Common myeloid progenitor, CD34-positive (primary cell): ENCODE measurements at places on chromosomes 7 and 10.

DNA sequence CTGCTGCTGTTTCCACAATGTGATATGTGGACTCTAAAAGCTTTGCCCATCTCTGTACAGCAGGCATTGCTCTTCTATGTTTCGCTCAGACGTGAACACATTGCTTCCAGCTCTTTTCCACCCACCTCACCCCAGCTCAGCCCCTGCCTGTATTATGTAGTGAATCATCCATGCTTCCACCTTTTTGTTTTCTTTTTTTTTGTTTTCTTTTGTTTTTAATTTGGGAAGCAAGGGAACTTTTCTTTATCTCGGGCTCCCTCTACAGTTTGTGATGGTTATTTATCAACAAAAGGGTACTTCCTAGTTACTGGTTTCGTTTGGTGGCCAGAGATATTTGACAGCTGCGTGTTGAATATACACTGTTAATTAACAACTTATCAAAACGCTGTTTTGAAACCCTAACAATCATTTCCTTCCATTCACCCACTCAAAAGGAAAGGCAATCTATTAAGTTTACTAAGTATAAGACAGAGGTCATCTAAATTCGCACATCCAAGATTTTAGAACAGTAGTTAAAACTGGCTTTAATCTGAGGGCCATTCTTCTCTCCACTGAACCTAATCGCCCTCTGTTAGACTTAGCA is 127.9 kb upstream of the STK17A start:
- peak; percentile 66 for DNase-seq

DNA sequence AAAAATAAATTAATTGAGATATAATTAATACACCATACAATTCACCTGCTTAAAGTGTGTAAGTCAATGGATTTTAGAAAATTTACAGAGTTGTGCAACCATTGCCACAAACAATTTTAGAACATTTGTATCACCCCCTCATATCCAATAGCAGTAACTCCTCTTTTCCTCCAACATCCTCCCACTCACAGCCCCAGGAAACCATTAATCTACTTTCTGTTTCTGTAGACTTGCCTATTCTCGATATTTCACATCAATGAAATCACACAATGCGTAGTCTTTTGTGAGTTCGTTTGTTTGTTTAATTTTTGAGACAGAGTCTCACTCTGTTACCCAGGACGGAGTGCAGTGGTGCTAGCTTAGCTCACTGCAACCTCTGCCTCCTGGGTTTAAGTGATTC is 13.7 kb upstream of the HERC4 start:
- DNase-seq, result no peak

- no peak for DNase-seq
Observed at GRCh38 chr10:17209302-17209701, 7.8 kb upstream of the TRDMT1 start.

GRCh38 chr7:96005271-96005670 is 232.9 kb downstream of the DYNC1I1 start:
- no peak for DNase-seq

DNA sequence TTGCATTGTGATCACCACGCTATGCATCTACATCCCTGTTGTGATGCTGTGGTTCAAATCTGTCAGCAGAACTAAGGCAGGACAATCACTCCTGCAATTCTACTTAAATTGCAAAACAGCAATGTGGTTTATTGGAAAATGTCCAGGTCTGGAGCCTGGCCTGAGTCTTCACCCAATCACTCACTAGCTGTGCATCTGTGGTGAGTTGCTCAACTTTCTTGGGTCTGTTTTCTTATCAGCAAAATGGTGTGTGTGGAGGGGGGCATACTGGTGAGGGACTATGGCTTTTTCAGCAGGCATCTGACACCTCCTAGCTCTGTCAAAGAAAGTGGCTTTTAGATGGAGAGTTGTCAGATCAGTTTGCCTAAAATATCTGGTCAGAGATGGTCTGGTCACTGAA is 108.3 kb upstream of the FEZF1 start:
- DNase-seq, result no peak

DNA sequence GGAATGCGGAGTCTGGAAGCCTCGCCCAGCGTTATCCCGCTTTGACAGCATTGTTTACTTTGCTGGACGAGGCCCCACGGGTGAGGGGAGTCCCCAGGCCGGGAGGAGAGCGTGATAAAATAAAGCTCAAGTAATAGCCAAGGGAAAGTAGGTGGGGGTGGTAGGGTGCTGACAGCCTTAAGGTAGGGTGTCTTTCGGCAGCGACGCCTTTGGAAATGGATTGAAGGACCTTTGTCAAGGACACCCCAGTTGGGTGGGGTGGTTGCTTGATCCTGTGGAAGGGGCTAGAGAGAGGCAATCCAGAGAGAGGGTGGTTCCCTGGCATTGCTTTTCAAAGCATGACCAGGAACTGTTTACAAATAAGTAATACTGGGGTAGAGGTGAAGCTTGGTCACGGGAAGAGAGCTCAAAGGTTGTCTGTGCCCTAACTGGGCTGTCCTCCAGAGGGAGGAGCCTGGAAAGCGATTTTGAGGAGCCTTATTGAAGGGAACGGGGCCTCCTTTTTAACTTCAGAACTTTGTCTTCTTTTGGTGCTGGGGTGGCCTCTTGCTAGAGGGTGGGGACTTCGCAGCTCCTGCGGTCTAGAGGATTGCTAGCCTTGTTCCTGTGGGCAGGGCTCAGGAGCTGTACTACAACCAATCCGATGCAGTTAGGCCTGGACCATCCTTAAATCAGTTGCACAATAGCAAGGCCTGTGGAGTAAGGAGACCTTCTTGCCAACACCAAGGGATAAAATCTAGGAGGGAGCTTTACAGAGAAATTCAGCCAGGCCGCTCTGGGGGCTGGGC is 1.3 kb downstream of the EIF4EBP2 start:
- peak; percentile 79 for DNase-seq

- DNase-seq, result peak; percentile 58
Observed at GRCh38 chr7:17255926-17256325, 42.5 kb upstream of the AHR start.

DNA sequence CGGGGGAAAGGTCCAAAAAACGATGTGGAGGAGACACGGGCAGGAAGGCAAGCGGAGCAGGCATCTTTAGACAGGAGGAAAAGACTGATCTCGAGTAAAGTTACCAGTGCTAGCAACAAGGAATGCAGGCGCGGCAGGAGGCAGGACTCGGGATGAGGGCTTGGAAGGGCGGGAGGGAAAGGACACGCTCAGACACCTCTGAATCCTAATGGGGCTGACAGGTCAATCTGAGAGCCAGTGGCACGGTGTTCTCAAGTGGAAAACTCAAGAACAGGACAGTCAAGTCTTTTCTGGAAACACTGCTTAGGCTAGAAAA is 155.3 kb upstream of the COBL start:
- DNase-seq, result no peak

- no peak for DNase-seq
Observed at GRCh38 chr10:80081801-80082750, 3.6 kb downstream of the TMEM254 start.

GRCh38 chr7:65250216-65250615 is 123.4 kb upstream of the ZNF92 start:
- no peak for DNase-seq

GRCh38 chr10:30758338-30758737 is 128.8 kb upstream of the LYZL2 start:
- no peak for DNase-seq

GRCh38 chr7:127920787-127921438 is 110.3 kb downstream of the LRRC4 start:
- DNase-seq, result no peak

- DNase-seq, result peak; percentile 18
Observed at GRCh38 chr7:138785587-138786437, 12.0 kb upstream of the TMEM213 start.

GRCh38 chr7:79653136-79653631 is 199.7 kb upstream of the MAGI2 start:
- no peak for DNase-seq

DNA sequence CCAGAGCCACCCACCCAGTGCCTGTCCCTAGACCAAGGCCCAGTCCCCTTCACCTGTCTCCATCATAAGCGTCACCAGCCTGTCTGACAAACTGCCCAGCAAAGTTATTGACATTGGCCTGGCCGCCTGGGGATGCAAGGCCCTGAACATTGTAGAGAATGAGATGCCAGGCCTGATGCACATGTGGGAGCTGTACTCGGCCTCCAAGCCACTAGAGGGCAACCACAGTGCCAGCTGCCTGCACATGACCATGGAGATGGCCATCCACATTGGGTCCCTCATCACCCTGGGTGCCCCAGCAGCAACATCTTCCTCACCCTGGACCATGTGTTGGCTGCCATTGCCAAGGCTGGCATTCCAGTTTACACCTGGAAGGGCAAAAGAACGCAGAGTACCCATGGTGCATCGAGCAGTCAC is 63.7 kb upstream of the ANTXRL start:
- DNase-seq, result no peak

DNA sequence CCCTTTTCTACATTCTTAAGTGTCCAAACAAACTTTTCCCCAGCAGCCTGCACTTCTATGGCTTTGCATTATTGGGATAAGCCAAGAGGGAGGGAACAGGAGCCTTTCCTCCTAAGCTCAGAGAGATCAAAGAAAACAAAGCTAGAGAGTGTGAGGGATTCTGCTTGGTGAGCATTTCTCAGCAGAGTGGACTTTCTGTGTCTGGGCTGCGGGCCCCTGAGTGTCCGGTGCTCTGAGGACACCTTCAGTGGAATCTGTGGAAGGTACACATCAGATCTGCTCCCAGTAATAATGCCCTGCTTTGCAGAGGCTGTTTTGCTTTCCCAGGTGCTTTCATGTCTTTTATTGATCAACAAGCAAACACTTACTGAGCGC is 50.2 kb downstream of the KCNMA1 start:
- DNase-seq, result no peak

- DNase-seq, result no peak
Observed at GRCh38 chr7:116395141-116395791, 104.3 kb upstream of the CAV2 start.

GRCh38 chr10:121080281-121080891 is 229.2 kb downstream of the WDR11 start:
- DNase-seq, result no peak
